ENCODE measurements at places on chromosomes 12 and 14.

- no peak for DNase-seq
These were observed 124.4 kb upstream of the RTL1 start for GRCh38 chr14:101027966-101028365.

- DNase-seq: no peak
These were observed 19.0 kb upstream of the CLEC4E start for GRCh38 chr12:8559676-8560075.

DNA sequence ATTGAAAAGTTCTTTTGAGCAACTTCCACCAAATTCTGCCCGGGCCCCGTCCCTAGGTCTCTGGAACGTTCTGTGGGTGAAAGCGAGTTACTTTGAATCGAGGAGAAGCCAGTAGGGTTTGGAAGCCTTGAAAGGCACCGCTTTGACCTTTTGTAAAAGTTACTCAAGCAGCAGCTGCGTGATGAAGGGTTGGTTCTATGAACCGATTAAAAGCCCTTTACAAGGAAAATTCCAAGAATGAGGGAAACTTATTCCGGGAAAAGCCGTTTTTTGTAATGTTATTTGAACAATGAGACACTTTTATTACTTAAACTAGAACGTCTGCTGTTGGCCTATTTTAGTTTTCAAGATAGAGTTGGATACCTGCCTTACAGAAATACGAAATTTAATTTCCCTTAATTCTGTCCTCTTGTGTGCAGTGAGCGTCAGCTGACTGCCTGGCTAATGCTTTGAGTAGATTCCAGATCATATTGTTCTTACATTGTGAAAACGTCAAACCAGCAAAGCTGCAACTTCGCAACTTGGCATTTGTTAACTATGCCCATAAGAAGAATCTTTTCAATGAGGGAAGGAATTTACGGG lies 906 bp downstream of the LARP4 start:
- no peak for DNase-seq

- DNase-seq: no peak
These were observed 20.4 kb upstream of the LGMN start for GRCh38 chr14:92768795-92769194.

GRCh38 chr12:59890896-59891579 lies 295.2 kb downstream of the SLC16A7 start:
- DNase-seq: no peak

GRCh38 chr12:46531804-46532203 lies 159.2 kb upstream of the SLC38A2 start:
- DNase-seq: no peak

GRCh38 chr14:76957224-76957891 lies 71.2 kb downstream of the IRF2BPL start:
- DNase-seq: no peak

GRCh38 chr12:123269395-123269892 lies 2.2 kb downstream of the CDK2AP1 start:
- DNase-seq: peak; percentile 25

DNA sequence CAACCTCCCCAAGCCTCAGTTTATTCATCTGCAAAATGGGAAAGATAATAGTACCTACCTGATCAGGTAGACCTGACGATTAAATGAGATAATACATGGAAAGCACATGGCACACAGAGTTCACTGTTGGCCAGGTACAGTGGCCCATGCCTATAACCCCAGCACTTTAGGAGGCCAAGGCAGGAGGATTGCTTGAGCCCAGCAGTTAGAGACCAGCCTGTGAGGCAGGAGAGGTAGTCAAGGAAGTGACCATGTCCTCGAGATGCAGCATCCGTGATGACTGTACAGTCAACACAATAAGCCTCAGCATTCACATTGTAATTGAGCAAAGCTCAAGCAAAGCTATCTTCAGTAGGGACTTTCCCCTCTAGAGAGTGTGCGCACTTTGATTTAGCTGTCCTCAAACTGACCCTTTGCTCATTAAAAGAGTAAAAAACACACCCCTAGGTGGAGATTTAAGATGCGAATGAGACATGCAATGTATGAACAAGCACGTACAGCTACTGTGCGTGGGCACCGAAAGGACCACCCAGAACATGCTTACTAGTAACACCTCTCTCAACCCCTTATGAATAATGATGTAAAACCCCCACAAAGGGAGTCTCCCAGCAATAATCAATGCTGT lies 9.9 kb downstream of the ISCU start:
- peak; percentile 26 for DNase-seq

- DNase-seq: no peak
These were observed 14.5 kb downstream of the KRAS start for GRCh38 chr12:25236190-25236589.

DNA sequence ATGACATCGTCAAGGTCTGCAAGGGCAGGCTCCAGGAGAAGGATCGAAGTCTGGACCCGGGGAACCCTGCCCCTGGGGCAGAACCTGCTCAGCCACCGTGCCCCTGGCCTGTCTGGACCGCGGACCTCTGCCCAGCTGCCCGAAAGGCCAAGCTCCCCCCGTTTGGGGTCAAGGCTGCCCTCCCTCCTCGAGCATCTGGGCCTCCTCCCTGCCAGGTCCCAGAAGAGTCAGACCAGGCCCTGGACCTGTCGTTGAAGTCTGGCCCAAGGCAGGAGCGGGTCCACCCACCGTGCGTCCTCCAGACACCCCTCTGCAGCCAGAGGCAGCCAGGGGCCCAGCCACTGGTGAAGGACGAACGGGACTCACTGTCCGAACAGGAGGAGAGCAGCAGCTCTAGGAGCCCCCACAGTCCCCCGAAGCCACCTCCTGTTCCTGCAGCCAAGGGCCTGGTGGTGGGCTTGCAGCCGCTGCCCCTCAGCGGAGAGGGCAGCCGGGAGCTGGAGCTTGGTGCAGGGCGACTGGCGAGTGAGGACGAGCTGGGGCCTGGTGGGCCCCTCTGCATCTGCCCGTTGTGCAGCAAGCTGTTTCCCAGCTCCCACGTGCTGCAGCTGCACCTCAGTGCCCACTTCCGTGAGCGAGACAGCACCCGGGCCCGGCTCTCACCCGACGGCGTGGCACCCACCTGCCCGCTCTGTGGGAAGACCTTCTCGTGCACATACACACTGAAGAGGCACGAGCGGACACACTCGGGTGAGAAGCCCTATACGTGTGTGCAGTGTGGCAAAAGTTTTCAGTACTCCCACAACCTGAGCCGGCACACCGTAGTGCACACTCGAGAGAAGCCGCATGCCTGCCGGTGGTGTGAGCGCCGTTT lies 856 bp downstream of the ZBTB42 start:
- no peak for DNase-seq

DNA sequence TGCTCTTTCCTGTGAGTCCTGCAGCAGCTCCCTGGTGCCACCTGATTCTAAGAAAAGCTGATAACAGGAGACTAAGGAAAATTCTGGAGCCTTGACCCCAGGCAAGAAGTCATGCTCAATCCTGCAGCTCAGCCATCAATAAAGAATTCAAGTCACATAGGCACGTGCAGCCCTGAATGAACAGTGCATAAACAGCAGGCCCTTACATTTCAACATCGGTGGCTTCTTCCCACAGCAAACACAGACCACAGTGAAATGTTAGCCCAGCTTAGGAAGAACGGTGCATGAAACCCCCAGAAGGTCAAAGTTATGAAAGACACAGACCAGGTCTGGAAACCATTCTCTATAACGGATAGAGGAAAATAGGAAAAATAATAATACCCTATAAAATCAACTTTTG lies 10.5 kb downstream of the CINP start:
- DNase-seq: no peak

GRCh38 chr12:120290609-120291305 lies 946 bp downstream of the RNU4-2 start:
- DNase-seq: no peak

- no peak for DNase-seq
These were observed 51.6 kb downstream of the GPATCH2L start for GRCh38 chr14:76203086-76204001.

- DNase-seq: no peak
These were observed 35.0 kb downstream of the CRADD start for GRCh38 chr12:93712200-93712599.

DNA sequence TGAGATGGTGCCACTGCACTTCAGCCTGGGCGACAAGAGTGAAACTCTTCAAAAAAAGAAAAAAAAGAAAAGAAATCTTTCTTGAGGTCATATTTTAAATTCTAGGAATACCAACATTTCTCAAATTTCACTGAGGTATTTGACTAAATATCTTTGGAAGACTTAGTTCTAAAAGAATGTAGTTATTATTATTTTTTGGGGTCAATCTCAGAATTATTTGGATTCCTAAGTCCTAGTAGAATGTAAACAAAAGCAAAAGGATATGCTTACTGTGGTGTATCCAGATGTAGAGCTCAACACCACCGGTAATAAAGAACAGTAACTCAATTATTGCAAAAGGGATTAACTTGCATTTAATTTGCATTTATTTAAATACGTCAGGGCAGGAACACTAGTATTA lies 25.0 kb downstream of the PRICKLE1 start:
- no peak for DNase-seq

GRCh38 chr12:16552301-16552700 lies 53.7 kb downstream of the LMO3 start:
- DNase-seq: no peak

Data from activated CD4-positive, alpha-beta T cell treated with anti-CD3 and anti-CD28 coated beads, Interleukin-2, Interleukin-4, amounts not matched to agents 100 ng/mL and 50 ng/mL, durations not matched to agents 16 hours and 8 hours (primary cell).